ENCODE measurements at places on chromosomes 2 and 18.

DNA sequence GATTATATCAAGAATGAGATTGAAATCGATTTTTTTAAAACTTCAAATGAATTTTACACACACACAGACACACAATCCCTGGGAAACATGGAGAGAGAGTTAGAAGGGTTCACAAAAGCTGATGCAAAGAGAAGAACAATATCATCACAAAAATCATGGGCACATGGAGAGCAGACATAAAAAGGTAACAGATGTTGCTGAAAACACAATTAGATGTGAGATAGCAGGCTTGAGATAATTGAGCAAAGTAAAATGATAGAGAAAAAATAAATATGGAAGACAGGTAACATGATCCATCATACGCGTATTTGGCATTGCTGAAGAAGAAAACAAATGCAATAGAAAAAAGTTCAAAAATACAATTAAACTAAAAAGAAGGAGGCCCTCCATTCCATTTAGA, 11.6 kb upstream of the B4GALT6 start:
- no peak for DNase-seq

DNA sequence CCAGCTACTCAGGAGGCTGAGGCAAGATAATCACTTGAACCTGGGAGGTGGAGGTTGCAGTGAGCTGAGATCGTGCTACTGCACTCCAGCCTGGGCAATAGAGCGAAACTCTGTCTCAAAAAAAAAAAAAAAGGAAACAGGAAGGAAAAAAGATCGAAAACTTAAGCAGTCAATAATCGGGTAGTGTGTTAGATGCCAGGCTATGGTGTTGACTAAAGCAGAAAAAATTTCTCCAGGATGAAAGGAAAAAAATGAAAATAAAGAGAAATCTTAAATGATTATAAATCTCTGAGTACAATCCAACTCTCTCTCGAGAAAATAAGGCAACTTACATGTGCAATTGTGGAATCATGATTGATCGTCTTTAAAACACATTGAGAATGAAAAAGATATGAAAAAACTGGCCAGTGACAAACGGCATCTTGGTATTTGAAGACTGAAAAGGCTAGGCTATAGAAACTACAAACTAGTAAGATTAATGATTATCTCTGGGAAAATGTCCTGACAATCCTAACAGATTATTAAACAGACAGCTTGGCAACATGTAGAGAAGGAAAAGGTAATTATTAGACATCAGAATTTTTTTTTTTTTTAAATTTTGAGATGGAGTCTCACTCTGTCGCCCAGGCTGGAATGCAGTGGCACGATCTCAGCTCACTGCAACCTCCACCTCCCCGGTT, 16.3 kb upstream of the EPHA4 start:
- DNase-seq: no peak

- DNase-seq: no peak
Observed at GRCh38 chr2:114550895-114551793, 108.7 kb downstream of the DPP10 start.

DNA sequence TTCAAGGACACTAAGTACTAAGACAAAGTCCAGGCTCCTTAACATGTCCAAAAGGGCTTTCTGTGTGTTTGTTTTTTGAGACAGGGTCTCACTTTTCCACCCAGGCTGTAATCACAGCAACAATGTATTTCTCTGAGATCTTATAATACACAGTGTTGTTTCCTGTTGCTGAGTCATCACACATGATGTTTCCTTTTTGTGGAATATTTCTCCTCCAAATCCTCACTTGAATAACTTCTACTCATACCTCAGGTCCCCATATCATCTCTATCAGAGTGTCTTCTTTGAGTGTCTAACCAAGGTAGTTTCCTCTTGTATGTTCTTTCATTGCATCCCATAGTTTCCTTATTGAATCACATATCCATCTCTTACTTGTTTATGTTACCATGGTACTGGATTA, 632.0 kb upstream of the PIK3C3 start:
- DNase-seq: no peak

GRCh38 chr2:239274391-239275043, 126.3 kb downstream of the HDAC4 start:
- no peak for DNase-seq

- no peak for DNase-seq
Observed at GRCh38 chr18:77811503-77811902, 561.9 kb downstream of the GALR1 start.

GRCh38 chr2:147806846-147807245, 38.0 kb upstream of the ACVR2A start:
- DNase-seq: no peak

DNA sequence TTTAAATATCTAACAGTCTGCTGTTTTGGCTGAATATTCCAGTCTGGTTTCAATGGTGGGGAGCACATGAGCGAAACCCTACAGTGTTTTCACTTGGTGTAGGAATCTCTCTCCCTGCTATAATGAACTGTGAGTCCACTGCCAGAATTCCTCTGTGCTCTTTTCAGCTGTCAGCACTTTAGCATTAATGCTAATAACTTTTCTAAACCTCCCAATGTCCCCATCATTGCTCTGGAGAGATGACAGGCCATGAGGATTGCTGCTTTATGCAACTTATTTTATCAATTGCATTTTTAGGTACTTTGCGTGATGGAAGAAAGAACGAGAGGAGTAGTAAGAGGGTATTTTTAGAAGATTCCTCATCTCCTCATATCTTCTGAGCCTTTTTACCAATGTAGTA, 25.3 kb downstream of the STK39 start:
- no peak for DNase-seq

DNA sequence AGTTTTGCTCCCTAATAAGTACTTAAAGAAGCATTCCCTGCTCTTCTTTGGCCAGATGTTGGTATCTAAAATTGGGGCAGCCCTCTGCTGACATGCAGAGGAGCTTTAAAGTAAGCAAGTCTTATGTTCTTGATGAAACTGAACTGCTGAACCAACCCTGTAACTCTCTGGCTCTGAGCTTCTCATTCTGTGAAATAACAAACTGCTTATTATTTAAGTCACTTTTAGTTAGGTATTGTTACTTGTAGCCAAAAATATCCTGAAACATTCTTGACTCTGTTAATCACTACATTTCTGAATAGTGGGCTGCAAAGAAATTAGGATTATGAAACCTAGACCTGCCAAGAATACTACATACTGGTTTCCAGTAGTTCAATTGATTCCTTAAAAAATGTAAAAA, 15.5 kb downstream of the PPP3R1 start:
- DNase-seq: no peak

DNA sequence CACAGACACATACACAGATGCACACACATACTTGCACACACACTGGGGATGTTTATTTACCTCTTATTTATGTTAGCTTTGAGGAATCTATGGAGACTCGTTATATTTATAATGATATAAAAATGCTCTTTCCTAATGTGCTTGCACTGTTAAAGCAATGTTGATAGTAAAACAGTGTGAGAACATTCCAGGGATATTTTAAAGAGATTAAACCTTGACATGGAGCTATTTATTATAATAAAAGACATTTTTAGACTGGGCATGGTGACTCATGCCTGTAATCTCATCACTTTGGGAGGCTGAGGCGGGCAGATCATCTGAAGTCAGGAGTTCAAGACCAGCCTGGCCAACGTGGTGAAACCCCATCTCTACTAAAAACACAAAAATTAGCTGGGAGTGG, 557.3 kb upstream of the ZNF804A start:
- no peak for DNase-seq

DNA sequence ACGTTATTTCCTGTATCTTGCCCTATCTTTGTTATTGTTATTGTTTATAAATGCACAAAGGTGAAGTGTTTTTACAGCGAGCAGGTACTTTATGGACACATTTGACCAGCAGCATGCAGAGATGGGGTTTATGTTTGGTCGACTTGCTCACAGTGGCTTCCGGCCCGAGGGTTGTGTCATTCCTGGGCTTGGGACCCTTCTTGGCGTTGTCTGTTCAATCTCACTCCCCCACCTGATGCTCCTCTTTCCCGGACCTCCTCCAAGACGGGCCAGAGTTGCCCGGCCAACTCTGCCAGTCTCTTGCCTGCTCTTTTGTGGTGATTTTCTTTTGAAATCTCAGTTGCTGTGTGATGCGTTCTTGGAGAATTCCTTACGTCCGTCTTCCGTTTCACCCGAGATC, 153.9 kb downstream of the TWIST2 start:
- DNase-seq: no peak

DNA sequence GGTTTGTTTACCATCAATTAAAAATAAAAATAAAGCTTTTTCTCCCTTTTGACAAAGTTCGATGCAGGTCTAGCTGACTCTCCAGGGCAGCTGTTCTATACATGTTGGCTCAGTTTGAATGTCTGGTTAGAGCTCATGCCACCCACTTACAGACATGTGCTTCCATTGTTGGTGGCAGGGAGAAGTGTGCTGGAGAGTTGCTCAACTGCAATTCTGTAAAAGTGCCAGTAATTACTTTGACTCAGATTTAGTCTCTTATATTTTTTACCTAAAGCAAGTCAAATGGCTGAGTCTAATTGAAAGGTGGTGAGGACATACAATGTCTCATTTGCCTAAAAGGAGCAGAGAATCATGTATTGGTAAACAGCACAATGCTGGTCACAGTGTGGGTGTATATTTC, 609.1 kb upstream of the SYT4 start:
- no peak for DNase-seq

DNA sequence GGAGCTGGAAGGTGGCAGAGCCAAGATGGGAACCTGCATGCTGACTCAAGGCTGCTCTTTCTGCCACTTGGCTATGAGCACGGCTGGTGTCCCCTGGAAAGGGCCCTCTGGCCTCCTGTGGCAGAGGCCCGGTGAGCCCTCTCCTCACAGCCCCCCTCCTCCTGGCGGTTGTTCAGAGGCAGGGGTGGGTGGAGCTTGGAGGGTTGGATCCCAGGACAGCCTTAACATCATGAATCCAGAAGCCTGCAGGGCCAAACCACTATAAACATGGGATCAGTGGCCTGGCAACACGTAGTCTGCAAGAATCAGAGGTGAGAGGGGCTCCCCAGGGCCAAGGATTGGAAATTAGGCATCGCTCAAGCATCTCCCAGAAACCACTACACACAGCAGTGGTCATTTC, 48.5 kb upstream of the LOXHD1 start:
- DNase-seq: no peak

DNA sequence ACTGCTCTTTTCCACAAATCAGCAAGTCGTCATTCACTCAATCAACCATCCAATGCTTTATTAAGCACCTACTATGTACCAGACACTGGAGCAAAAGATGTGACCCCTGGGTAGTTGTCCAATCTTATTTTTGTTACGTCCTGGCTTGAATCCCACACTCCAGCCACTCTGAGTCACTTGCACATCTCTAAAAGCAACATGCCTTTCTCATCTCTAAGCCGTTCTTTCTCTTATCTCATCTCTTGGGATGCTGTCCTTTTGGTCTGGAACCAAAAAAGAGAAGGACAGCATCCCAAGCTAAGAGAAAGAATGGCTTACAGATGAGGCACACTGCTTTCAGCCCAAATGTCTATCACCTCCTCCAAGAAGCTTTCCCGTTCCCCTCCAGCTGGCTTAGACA, 58.8 kb downstream of the RNF152 start:
- DNase-seq: no peak

DNA sequence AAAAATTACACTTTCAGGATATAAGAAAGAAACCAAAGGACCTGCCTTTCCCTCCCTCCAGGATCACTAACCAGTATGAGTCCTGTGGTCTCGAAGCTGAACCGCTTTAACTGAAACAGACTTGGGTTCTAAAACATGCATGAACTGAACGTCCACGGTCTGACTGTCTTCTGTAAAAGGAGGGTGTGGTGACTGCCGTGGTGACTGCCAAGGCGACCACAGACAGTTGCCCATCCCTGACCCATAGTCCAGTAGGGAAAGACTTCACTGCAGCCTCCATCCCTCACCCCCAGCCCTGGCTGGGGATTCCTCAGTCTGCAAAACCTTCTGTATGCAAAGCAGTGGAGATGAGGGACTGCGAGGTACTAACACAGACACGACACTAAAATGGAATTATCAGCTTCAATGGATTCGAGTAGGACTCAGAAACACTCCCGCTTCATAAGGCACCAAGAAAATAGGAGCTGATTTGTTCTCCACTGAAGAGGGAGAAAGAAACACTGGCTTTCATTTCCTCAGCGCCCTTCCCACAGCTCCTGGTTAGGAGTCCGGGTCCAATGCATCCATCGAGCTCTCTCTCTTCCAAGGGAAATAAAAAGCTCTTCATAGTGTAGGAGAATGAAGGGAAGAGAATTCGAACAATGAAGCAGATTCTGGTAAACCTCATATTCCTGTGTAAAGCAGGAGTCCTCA, 197.2 kb downstream of the HDAC4 start:
- DNase-seq: no peak

GRCh38 chr2:8573942-8574195, 108.0 kb upstream of the ID2 start:
- DNase-seq: no peak

GRCh38 chr2:12320991-12321641, 395.6 kb upstream of the TRIB2 start:
- DNase-seq: no peak

DNA sequence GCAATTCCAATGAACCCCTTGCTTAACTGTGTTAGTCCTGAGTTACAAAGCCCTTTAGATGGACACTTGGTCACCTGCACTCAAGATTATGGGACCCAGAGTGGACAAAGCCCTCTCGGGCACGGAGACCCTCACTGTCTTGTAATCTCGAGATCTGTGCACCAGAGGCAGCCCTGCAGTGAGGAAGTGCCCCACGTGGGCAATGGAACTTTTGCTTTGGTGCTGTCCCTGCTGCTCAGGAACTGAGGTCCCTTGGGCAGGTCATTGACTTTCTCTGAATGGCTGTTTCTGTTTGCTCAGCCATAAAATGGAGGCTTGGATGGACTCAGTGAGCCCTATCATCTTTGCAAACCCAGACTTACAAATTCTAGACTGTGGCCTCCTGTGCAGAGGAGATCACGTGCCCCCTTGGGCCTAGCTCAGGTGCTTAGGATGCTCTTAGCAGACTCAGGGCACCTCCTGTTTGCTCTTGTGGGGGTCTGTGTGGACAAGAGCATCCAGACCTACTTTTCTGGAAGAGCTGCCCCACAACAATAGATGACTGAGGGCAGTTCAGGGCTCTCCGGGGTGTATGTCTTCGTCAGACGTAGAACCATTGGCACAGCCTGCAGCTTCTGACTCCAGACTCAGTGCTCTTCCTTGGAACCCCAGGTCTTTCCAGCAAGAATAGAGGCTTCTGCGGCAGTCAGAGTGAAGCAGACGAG, 94.5 kb upstream of the HS6ST1 start:
- no peak for DNase-seq

- no peak for DNase-seq
Observed at GRCh38 chr18:73023975-73024374, 156.2 kb upstream of the NETO1 start.
